SK-N-SH (cell line): ENCODE measurements at places on chromosomes 2 and 18.

GRCh38 chr2:118292991-118293390, 204.7 kb downstream of the INSIG2 start:
- DNase-seq = no peak

DNA sequence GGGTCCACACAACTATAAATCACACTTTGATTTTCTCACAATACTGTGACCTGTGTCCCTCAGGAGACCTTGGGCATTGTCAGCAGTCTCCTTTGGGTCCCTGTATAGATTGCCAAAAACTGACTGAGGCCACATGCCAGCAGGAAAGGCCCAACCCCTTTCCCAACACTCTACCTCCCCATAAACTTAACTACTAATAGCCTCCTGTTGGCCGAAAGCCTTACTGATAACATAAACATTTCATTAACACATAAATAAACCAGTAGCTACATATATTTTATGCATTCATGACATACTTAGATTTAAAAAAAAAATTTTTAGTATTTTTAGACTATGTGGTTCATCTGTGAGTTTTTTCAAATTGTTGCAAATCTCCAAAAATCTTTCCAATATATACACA, 153.5 kb downstream of the ARL4C start:
- no peak for DNase-seq

GRCh38 chr2:56757884-56758545, 574.2 kb downstream of the CCDC85A start:
- no peak for DNase-seq

DNA sequence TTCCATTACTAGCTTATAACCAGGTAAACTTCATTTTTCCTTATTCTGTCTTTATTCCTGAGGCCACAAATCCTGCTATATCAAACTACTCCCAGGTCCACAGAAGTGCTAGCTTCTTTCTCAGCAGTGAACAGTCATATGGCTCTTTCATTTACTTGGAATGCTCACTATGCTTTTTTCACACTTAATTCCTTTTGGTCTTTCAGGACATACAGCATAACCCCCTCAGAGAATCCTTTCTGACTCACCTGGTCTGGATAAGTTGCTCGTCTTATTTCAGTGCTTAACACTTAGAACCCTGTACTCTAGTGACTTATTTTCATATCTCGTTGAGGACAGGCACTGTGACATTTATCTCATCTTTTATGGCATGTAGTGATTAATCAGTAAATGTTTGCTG, 325.0 kb upstream of the UBE2E3 start:
- DNase-seq = no peak

DNA sequence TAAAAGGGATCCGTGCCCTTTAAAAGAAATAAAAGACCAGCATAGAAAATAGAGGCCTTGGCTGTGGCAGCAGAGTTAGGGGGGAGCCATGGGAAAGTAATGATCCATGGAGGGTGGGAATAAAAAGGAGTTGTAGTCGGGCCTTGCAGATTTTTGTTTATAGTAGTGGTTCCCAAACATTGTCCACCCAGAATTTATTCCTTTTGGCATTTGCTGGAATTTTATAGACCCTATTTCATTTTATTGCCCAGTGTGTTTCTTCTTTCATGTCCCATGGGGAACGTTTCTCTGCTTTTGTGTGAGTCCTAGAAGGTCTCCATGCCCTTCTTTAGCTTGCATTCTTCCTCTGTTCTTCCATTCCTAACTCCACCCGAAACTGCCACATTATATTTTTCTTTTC, 222.2 kb downstream of the LTBP1 start:
- DNase-seq = no peak

DNA sequence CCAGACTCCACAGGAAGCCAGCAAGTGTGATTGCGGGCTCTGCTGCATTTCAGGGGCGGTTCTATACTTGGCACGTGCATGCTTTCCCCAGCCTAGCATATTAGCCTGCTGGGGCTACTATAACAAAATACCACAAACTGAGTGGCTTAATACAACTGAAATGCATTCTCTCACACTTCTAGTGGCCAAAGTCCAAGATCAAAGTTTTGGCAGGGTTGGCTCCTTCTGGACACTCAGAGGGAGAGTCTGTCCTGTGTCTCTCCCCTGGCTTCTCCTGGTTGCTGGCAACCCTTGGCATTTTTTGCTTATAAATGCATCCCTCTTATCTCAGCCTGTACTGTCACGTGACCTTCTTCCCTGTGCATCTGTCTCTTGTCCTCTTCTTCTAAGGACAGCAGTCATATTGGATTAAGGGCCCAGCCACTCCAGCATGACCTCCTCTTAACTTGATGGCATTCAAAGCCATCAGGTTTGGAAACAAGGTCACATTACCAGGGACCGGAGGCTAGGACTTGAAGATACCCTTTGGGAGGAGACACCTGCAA, 138.7 kb downstream of the RNF152 start:
- no peak for DNase-seq
